ENCODE measurements at places on chromosomes 6 and 20. TPM values are rescaled to one million over a fixed set of nuclear protein-coding genes. Genes with fewer than 3 reads are reported as not detected.

MRPL18 gene
- 122 TPM for polyA plus RNA-seq

FKBP1C gene
- not detected for polyA plus RNA-seq

OR14J1 gene
- not detected for polyA plus RNA-seq

GPX5 gene
- polyA plus RNA-seq: not detected

TRIM40 gene
- not detected for polyA plus RNA-seq

SLC23A2 gene
- polyA plus RNA-seq: 4.0 TPM

EGFL8 gene
- polyA plus RNA-seq: not detected

GPLD1 gene
- polyA plus RNA-seq: 0.41 TPM

PDYN gene
- polyA plus RNA-seq: not detected

Measured in CD4-positive, CD25-positive, alpha-beta regulatory T cell (primary cell).